Activated T-cell treated with anti-CD3 and anti-CD28 coated beads for 1 hour (primary cell): ENCODE measurements at places on chromosomes 3 and 15.

GRCh38 chr15:38553071-38553470 is 11.5 kb downstream of the RASGRP1 start:
- DNase-seq, result no peak

DNA sequence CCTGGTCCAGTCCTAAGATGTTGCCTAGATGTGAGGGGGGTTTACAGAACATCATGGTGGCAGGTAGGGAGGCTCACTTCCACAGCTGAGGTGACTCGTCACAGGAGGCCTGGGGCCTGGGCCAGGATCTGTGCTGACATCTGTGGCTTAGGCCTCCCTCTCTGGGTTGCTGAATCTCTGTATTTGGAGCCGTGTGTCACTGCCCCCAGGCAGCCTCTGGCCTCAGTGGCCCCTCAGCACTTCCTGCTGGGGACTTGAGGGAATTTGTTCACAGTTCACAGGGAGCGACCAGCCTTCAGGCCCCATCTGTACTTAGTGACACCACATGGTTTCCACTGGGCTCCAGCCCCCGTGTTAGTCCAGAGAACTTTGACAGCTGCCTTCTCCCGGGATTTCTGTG is 41.7 kb upstream of the ADAMTSL3 start:
- no peak for DNase-seq

DNA sequence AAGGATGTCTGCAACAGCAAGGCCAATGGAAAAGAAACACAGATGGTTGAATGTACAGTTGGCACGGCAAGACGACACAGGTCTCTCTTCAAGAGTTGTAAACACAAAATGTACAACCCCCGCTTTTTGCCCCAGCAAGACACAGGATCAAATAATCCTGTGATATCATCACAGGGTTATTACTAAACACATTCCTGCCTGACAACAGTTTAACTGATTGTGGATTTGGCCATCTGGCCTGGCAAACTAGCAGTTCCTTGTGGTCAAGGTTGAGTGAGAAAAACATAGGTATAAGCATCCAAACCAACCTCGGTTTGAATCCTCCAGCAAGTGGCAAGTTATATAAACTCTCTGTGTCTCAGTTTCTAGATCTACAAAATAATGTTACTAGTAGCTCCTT is 23.4 kb downstream of the PARP16 start:
- no peak for DNase-seq

- no peak for DNase-seq
Observed at GRCh38 chr3:75978686-75979085, 193.3 kb upstream of the ZNF717 start.

DNA sequence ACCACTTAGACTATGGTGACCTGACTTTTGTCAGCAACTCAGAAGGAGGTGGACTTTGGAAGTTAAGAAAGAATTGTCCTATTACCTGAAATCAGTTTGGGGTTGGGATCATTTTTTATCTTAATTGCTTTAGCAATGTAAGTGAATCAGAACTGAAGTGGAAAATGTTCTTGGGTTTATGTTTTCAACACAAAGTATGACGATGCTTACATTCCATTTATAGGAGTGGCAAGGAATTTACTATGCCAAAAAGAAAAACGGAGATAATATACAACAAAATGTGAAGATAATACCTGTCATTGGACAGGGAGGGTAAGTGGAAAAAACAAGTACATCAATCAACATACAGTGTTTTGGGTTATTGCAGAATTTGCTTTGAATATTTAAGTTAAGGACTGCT is 116.1 kb downstream of the PDE8A start:
- DNase-seq, result no peak

GRCh38 chr15:70266412-70267121 is 168.8 kb upstream of the TLE3 start:
- DNase-seq, result no peak

DNA sequence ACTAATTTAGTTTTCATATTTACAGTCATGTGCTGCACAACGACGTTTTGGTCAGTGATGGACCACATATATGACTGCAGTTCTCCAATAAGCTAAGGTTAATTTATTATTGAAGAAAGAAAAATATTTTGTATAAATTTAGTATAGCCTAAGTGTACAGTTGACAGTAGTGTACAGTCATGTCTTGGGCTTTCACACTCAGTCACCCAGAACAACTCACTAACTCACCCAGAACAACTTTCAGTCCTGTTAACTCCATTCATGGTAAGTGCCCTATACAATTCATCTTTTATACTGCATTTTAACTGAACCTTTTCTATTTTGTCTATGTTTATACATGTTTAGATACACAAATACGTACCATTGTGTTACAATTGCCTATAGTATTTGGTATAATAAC is 3.8 kb upstream of the GABRR3 start:
- no peak for DNase-seq

GRCh38 chr3:139687431-139687830 is 9.7 kb upstream of the NMNAT3 start:
- no peak for DNase-seq

DNA sequence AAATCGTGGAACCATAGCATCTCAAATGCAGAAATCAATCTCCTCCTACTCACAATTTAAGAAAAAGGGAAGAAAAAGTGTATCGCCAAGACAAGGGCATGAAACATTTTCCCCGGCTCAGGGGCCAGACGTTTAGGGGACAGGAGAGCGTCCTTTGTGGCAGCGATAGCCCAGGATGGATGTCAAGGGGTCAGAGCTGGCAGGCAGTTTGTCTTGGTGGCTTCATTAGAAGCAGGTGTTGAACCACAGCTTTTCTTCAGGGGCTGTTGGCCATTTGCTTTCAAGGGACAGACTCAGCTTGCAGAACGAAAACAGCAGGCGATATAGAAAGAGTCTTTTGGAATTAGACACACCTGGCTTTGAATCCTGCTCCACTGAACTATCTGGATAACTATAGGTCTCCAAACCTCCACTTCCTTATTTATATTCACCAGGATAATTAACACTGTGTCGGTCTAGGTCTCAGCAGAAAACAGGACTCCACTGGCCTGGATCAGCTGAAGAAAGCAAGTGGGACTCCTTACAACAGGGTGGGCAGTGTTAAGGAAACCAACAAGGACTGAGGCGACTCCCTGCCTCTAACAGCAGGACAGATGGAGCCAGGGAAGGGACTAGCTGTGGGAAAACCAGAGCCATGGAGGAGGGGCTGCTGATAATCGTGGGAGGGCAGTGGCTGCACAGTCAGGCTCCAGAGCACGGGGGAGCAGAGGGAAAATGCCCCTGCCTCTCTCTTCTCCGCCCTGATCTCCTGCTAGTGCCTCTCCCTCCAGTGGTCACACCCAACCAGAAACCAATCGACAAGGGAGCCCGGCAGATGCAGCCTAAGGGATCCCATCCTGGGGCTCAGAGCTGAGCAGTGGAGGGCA is 123.6 kb downstream of the LIPC start:
- DNase-seq, result no peak

GRCh38 chr3:82081351-82081750 is 319.9 kb upstream of the GBE1 start:
- DNase-seq, result no peak

DNA sequence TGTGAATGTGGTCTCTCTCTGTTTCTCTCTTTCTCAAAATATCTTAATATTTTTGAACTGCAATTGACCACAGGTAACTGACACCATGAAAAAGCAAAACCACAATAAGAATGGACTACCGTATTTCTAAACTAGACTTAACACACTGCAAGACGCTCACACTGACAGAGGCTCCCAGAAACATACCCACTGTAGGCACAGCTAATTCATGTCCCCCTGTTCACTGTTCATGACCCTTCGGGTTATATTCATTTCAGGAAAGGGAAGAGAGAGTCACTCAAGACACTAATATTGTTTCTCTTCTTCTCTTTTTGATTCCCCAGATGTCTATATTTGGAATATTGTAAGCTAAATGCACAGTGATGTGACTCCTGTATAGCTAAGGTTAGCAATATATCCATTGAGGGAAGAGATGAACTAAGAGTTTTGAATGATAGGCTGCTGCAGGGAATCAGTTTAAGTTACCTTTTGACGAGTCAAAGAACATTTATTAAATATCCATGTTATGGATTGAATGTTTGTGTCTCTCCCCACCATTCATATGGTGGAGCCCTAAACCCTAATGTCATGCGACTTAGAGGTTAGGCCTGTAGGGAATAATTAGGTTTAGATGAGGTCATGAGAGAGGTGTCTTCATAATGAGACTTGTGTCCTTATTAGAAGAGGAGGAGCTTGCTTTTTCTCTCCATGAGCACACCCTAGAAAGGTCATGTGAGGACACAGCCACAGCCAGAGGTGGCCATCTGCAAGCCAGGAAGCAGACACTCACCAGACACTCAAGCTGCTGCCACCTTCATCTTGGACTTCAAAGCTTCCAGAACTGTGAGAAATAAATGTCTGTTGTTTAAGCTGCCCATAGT is 216.6 kb upstream of the GRM7 start:
- no peak for DNase-seq

DNA sequence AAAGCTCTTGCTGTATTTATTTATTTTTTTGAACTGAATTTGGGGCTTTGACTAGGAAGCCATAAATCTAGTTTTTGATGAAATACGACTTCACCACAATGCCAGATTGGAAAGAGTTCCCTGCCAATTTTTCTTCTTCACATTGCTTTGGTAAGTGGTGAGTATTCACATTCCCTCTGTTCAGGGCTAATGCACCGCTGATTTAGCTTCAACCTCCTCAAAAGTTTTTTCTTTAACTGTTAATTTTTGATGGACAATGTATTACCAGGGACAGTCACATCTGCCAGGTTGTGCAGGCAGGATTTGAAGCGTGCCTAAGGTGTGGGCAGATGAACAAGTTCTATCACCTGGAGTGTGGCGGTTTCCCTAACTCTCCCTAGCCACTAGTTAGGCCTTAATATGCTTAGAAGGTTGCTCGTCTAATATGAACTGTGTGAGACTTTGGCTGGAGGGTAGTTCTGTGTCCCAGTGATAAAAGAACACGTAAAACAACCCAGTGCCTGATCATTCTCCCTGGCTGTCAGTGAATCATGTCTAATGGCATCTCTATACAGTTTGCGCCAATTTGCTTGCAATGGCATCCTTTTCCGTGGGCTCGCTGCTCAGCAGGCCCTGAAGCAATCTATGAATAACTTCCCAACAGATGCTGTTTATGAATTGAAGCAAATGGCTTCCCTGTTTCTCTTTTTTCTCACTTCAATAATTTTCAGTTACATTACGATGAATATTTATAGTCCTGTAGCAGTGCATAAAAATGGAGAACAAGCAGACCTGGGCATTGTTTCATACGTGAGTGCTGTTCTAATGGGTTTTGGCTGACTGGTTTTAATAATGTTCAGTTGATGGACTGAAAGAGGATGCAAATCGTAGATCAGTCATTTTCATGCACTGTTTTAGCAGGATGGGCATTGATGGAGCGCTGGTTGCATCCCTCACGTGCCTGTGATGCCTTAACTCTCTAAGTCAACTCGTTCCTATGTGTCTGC is 243.2 kb upstream of the SUCLG2 start:
- no peak for DNase-seq

DNA sequence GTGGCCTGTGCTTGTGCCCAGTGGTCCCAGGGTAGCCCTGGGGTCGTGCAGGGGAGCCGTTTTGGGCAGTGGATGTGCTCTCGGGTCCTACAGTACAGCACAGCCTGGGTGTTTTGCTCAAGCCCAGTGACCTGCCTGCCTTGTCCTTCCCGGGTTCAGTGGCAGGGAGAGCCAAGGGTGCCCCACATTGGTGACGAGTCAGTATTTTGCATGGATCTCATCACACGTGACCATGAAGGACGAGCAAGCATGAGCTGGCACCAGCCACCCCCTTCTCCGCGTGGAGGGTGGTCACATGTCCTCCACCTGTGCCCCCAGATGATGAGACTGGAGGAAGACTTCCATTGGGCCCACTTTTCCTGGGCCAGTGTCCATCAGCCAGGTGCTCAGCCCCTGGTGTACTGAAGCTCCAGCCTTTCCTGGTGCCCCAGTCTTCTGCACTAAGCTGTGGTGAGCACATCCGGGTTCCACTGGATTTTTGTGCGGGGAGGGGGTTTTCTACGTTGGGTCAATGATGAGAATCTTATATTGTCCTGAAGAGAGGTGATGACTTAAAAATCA is 197.5 kb downstream of the UBE3A start:
- no peak for DNase-seq

- no peak for DNase-seq
Observed at GRCh38 chr3:36965440-36965839, 20.6 kb upstream of the TRANK1 start.

DNA sequence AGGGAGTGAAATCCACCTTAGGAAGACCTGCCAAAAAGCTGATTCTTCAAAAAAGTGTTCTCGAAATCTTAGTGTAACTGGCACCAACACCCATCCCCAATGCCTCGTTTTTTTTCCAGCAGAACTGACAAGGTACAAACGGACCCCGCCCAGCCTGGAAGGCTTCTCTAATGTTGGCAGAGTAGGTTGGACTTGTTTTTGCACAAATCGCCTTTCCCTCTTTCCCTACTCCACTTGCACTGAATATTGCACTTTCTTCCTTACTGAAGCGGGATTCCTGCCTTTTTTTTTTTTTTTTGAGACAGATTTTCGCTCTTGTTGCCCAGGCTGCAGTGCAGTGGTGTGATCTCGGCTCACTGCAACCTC is 544 bp upstream of the TIMMDC1 start:
- no peak for DNase-seq

GRCh38 chr3:172134352-172134751 is 95.0 kb downstream of the FNDC3B start:
- no peak for DNase-seq

DNA sequence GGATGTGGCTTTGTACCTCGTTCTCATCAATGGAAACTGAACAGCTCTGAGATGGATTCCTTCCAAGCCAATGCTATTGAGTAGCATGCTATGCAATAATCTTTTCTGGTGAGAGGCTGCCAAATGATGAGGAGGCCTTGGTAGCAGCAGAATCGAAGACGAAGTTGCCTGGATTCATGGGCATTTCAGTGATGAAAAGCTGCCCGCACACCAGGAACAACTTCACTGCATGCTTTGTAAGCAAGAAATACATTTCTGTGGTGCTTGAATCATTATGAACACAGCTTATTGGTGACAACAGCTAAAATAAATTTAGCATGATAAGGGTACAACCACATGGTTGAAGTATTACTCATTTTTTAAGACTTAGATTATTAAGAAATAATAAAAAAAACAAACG is 246.8 kb upstream of the ROBO1 start:
- DNase-seq, result no peak

DNA sequence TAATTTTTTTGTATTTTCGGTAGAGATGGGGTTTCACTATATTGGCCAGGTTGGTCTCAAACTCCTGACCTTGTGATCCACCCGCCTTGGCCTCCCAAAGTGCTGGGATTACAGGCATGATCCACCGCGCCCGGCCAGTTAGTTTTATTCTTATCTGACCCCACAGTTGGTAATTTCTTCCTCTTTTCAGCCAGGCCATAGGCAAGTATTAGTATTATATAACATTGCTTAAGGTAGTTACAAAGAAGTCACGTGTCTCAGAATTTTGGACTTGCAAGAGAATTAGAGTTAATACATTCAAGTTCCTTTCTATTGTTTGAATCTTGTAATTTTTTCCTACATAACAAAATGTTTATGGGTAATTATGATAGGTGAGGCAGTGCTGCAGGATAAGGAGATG is 334.8 kb downstream of the LPP start:
- no peak for DNase-seq

- no peak for DNase-seq
Observed at GRCh38 chr3:21328711-21329390, 422.2 kb downstream of the ZNF385D start.
